Cerebellum (tissue), 4 donors: ENCODE measurements at places on chromosomes 11 and 22. TPM values are rescaled to one million over a fixed set of nuclear protein-coding genes. Genes with fewer than 3 reads are reported as not detected.
A peak's percentile ranks its signal among the peaks of the same experiment; 100 is the strongest.

GRCh38 chr11:94849839-94850238, 81.7 kb downstream of the AMOTL1 start:
- DNase-seq, result no peak

DNA sequence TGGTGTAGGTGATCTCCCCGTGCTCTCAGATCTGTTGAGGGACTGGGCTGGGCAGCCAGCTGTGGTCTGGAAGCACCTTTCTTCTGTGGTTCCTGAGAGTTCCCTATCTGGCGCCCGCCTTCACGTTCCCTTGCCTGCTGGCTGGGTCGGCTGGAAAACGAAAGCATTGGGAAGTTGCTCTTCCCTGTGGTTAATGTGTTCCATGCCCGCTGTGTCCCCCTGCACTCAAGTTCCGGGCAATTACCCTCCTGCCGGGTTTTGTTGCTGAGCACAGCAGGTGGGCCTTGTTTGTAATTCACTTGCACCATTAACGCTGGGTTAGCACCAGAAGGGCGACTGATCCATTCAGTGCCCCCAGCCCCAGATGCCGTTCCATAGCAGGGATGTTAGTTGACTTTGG, 134.1 kb downstream of the GRIK4 start:
- DNase-seq, result no peak

DNA sequence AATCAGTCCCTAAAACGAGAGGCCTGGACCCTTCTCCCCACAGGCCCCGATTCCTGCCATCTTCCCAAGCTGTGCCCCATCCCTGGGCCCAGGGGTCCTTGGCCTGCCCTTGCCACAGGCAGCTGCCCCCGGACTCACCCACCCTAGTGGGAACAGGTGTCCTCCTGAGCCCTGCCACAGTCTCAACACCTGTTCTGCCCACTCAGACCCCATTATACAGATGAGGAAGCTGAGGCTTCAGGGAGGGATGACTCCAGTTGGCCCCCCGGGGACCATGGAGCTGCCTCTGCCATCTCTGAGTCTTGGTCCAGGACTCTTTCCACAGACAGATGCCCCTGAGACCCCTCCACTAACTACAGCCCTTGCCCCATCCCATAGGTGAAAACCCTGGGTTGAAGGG, 15.9 kb downstream of the MYBPC3 start:
- no peak for DNase-seq

- no peak for DNase-seq
Observed at GRCh38 chr11:15099267-15099666, 15.5 kb upstream of the INSC start.

DNA sequence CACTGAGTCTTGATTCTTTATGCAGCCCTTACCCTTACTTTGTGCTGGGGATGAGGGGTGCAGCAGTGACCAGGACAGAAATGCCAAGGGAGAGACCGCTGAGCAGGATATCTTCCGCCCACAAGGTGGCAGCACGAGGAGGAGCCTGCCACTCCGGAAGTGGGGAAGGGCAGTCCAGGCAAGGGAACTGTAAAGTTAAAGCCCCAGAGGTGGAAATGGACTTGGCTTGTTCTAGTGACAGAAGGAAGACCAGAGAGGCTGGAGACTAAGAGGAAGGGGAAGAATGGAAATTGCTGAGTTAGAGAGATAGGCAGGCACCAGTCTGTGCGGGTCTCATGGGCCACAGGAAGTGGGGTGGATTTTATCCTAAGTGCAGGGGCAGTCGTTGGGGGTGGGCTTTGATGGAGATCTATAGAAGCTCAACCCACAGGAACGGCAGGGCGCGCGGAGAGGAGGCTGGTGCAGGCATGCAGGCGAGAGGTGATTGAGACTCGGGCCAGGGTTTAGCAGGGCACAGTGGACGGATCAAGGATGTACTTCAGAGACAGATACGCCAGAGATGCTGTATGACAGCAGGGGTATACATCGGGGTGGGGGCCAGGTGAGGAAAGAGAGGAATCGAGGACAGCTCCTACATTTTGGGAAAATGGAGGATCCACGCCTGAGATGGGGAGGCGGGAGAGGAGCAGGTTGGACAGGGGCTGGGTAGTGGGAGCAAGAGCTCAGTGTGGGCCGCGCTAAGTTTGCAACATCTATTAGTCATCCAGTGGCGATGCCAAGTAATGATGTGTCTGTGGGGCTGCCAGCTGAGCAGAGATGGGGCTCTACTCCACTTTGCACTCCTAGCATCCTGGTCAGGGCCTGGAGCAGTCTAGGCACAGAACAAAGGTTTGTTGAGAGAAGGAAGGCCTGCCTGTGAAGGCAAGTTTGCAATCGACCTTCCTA, 3.3 kb upstream of the GRK2 start:
- peak; percentile 85 for DNase-seq

The RFPL3 gene
- total RNA-seq, result not detected

The KRTAP5-8 gene
- total RNA-seq, result not detected

DNA sequence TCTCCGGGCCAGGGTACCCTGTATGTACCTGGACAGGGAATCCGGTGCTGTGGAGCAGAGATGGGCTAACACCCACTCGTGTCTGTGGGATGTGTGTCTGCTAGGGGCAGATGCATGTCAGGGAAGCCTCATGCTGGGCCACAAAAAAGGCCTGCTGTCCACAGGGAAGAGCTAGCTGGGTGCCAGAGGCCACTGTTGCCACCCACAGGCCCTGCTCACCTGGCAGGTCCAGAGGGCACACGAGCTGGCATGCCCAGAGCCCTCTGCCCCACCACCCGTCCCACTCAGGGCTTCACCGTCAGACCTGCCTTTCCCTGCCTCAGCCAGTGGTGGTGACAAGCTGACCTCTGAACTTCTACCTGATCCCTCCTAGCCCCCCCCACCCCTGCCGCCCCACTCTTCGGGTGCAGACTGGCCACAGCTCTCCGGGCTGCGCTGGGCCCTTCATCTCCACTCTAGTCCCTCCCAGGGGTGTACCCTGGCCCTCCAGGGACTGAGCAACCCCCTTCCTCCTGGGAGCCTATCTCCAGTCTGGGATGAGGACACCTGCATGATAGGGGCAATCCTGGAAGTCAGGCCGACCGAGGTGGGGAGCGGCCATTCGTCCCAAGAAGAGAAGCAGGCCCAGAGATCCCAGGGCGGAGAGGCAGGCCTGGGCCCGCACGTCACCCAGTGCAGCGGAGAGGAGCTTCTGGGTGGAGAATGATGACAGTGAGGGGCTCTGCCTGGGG, 1.4 kb downstream of the SLC25A22 start:
- DNase-seq, result no peak
